ENCODE measurements at places on chromosomes 7 and 10.

GRCh38 chr7:93378131-93378760 lies 146.1 kb downstream of the VPS50 start:
- H3K36me3 ChIP-seq: no peaks in the 10 kb centered on the region
- no peaks in the 10 kb centered on the region for H3K4me1 ChIP-seq
- no peak for DNase-seq
- H3K4me3 ChIP-seq: no peak overlapping the region

DNA sequence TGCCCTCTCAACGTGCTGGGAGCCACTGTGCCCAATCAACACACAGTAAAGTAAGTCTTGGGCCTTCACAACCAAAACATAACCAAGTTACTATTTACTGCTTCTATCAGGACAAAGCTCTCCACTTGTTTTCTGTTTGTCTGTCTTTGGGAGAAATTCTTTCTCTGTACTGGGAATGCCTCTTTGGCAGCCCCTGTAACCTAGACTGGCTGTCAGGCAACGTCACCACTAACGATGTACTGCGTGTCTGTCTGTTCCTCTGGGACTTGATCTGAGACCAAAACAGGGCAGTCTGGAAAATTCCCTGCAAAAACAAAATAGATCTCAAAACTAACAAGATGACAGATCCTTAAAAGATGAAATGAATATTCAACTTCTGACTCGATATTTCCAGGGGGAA lies 113.0 kb downstream of the SMURF1 start:
- H3K4me3 ChIP-seq: no peak overlapping the region
- peaks cover 4% of the 10 kb centered on the region for H3K4me1 ChIP-seq
- no peaks in the 10 kb centered on the region for H3K27me3 ChIP-seq
- DNase-seq: no peak
- no peak overlapping the region for H3K27ac ChIP-seq

- no peak for DNase-seq
- no peak overlapping the region for H3K4me3 ChIP-seq
- H3K27ac ChIP-seq: no peak overlapping the region
- no peaks in the 10 kb centered on the region for H3K36me3 ChIP-seq
Measured at GRCh38 chr10:4332764-4333458, 493.1 kb upstream of the AKR1E2 start.

- H3K4me1 ChIP-seq: peaks cover 13% of the 10 kb centered on the region
- H3K27ac ChIP-seq: no peak overlapping the region
- no peak overlapping the region for H3K4me3 ChIP-seq
- H3K36me3 ChIP-seq: no peaks in the 10 kb centered on the region
Measured at GRCh38 chr7:29809533-29810155, 3.3 kb downstream of the WIPF3 start.

GRCh38 chr7:152571068-152571467 lies 104.9 kb downstream of the XRCC2 start:
- no peak overlapping the region for H3K27ac ChIP-seq
- H3K36me3 ChIP-seq: no peaks in the 10 kb centered on the region
- no peak overlapping the region for H3K4me3 ChIP-seq
- DNase-seq: no peak
- peaks cover 7% of the 10 kb centered on the region for H3K4me1 ChIP-seq
- no peaks in the 10 kb centered on the region for H3K27me3 ChIP-seq

GRCh38 chr10:131062621-131063260 lies 248.8 kb downstream of the TCERG1L start:
- H3K4me1 ChIP-seq: peaks cover 8% of the 10 kb centered on the region
- no peaks in the 10 kb centered on the region for H3K36me3 ChIP-seq
- peaks cover 16% of the 10 kb centered on the region for H3K27me3 ChIP-seq

GRCh38 chr7:1569016-1569415 lies 816 bp downstream of the PSMG3 start:
- peaks cover 3% of the 10 kb centered on the region for H3K36me3 ChIP-seq
- DNase-seq: no peak
- H3K27ac ChIP-seq: peak overlapping the region; percentile 84
- H3K4me3 ChIP-seq: peak overlapping the region; percentile 84
- H3K27me3 ChIP-seq: no peaks in the 10 kb centered on the region

DNA sequence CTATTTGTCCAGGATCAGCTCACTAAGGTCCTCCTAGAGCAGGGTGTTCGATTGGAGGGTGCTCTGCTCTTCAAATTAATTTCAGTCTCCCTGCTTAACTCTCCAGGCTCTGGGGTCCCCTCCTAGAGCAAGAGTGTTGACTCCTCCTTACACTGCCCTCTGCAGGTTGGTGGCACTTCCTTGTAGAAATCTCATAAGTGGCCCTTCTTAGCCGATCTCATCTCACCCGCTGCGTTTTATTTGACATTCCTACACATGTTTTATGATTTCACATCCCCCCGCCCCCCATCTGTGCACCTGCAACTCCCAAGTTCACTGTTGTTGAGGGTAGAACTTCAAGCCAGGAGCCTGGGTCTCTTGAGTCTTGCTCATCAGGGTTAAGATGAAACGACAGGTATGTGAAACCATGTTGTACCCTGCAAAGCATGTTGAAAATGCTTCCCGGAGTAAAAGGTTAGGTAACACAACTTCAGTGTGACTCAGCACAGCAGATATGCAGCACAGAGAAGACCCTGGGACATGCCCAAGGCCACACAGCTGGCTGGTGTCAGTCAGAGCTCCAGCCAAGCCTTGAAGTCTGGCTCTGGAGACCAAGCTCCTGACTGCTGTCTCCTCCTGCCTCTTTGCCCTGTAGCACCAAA lies 171.2 kb downstream of the PRKAG2 start:
- peaks cover 5% of the 10 kb centered on the region for H3K36me3 ChIP-seq
- H3K27ac ChIP-seq: no peak overlapping the region
- H3K4me3 ChIP-seq: no peak overlapping the region
- H3K27me3 ChIP-seq: no peaks in the 10 kb centered on the region
- H3K4me1 ChIP-seq: peaks cover 12% of the 10 kb centered on the region

- H3K27ac ChIP-seq: peak overlapping the region; percentile 96
- peaks cover 71% of the 10 kb centered on the region for H3K4me1 ChIP-seq
- H3K27me3 ChIP-seq: no peaks in the 10 kb centered on the region
- peak overlapping the region; percentile 96 for H3K4me3 ChIP-seq
Measured at GRCh38 chr7:42236266-42236975, 588 bp downstream of the GLI3 start.

DNA sequence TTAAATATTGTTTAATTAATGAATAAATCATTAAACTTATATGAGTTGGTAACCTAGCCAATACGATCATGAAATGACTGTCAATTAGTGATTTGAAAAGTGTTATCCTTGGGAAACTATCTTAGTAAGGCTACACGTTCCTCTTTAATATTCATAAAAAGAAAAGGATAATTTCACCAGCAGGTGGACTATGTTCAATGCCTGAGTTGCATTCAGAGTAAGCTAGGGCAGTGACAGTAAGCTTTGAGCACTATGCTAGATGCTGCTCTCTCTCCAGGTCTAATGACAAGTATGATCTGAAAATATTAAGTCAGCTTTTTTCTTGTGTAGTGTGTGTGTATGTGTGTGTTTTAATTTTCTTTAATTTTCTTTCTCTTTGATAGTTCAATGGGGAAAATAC lies 486.3 kb upstream of the PCDH15 start:
- no peaks in the 10 kb centered on the region for H3K27me3 ChIP-seq
- no peak overlapping the region for H3K4me3 ChIP-seq
- no peak overlapping the region for H3K27ac ChIP-seq
- DNase-seq: no peak
- H3K4me1 ChIP-seq: no peaks in the 10 kb centered on the region
- peaks cover 3% of the 10 kb centered on the region for H3K36me3 ChIP-seq

DNA sequence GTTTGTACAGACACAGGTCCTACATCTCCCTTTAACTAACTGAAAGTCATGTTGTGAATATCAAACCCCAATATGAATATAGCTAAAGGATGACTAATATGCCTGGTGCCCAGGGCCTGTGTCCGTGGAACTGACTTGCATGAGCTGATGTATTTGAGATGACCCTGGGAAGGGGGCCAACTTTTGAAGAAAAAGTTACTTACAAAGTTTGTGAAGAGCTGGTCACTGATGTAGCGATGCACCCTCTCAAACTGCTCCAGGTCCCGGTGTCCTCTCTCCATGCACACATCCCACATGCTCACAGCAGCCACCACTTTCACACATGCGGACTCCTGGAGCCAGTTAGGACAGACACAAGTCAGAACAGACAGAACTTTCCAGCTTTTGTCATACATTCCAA lies 106.2 kb downstream of the ABCC2 start:
- no peak overlapping the region for H3K4me3 ChIP-seq
- DNase-seq: no peak

- H3K27me3 ChIP-seq: no peaks in the 10 kb centered on the region
- H3K36me3 ChIP-seq: peaks cover 3% of the 10 kb centered on the region
- no peak overlapping the region for H3K27ac ChIP-seq
Measured at GRCh38 chr10:3747984-3748383, 37.0 kb downstream of the KLF6 start.

- peaks cover 19% of the 10 kb centered on the region for H3K36me3 ChIP-seq
- no peak overlapping the region for H3K27ac ChIP-seq
- DNase-seq: no peak
- H3K4me1 ChIP-seq: no peaks in the 10 kb centered on the region
Measured at GRCh38 chr7:137893143-137893742, 46.5 kb upstream of the DGKI start.

GRCh38 chr10:11003679-11004078 lies 14.0 kb upstream of the CELF2 start:
- no peak overlapping the region for H3K4me3 ChIP-seq
- no peak overlapping the region for H3K27ac ChIP-seq
- H3K4me1 ChIP-seq: peaks cover 54% of the 10 kb centered on the region
- DNase-seq: no peak
- no peaks in the 10 kb centered on the region for H3K36me3 ChIP-seq

DNA sequence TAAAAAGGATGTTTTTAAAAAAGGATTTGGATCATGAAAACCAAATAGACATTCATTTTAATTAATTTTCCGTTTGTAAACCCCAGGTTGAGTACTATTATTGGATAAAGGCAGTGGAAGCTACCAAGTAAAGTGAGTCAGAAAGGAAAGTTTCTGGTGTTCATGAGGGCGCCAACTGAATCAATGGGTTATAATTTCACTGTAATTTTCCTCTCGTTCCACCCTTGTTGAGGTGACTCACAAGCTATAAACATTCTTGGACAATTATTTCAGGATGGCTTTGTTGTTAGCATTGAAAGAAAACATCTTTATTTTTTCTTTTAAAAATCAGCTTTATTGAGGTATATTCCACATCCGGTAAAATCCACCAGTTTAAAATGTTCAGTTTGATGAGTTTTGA lies 5.1 kb upstream of the FAM133B start:
- no peaks in the 10 kb centered on the region for H3K36me3 ChIP-seq
- H3K27ac ChIP-seq: no peak overlapping the region
- H3K4me1 ChIP-seq: no peaks in the 10 kb centered on the region
- no peak for DNase-seq
- no peak overlapping the region for H3K4me3 ChIP-seq

DNA sequence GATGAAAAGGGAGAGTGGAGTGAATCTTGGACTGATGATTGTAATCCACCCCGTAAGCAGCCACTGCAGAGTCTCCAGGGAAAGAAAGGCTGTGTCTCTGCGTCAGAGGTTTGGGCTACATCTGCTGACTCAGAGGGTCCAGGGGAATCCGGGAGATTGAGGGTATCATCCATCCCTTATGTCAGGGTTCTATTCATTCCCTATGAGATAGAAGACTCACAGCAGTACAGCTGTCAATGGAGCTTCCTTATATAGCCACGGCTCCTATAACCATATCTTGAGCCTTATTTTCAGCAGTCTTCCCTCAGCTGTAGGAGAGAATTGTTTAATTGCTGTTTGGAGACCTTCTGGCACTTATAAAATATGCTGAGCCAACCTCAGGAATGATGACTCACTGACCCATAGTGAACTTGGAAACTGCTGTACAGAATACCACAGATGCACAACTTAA lies 558.2 kb upstream of the PFKP start:
- peaks cover 13% of the 10 kb centered on the region for H3K4me1 ChIP-seq
- H3K4me3 ChIP-seq: no peak overlapping the region
- no peak overlapping the region for H3K27ac ChIP-seq
- DNase-seq: no peak
- no peaks in the 10 kb centered on the region for H3K36me3 ChIP-seq

GRCh38 chr7:86643561-86644281 lies at the start of gene GRM3:
Gene GRM3, plus strand, starts transcription at chr7:86643909. Its CDS starts 121,237 bp downstream, at chr7:86765146.
- no peak within 1 kb of the TSS for H3K27ac ChIP-seq
- H3K27me3 ChIP-seq: peaks cover 50% of the 10 kb centered on the region
- peak within 1 kb of the TSS; percentile 95 for H3K4me3 ChIP-seq
- peaks cover 14% of the 10 kb centered on the region for H3K4me1 ChIP-seq
- no peaks in the 10 kb centered on the region for H3K36me3 ChIP-seq

DNA sequence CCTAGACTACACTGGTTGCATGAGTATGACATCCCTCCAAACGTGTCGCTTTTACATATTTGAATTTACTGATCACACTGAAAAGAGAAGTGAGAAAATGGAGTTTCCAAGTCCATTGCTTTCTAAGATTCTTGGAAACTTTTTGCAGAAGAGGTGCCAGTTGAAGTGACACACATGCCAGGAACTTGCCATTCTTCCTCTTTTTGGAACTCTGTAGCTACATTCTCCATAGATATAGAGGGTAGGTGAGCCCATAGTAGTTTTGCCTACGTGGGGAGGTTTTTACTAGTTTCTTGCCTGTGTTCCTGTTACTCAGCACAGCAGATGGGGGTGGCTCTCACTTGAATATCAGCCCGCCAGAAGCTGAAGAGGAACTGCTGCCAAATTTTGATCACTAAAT lies 286.6 kb upstream of the NRP1 start:
- no peak overlapping the region for H3K27ac ChIP-seq
- no peak for DNase-seq
- no peak overlapping the region for H3K4me3 ChIP-seq
- no peaks in the 10 kb centered on the region for H3K36me3 ChIP-seq

DNA sequence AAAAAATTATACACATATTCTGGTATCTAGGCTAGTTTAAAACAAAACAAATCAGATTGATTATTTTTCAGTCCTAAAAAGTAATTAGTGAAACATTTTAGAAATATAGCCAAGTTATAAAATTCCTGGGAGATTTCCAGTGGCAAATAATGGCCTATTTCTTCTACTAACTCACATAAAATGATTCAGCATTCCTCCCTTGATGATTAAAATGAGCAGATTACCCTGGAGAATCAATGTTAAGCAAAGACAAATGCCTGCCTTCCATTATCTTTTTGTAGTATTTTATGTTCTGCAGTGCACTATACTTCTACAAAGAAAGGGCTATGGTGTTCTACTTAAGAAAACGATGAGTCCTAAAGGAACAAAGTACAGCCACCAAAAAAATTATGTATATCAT lies 53.6 kb downstream of the PARD3 start:
- no peak overlapping the region for H3K4me3 ChIP-seq
- DNase-seq: no peak
- H3K27me3 ChIP-seq: no peaks in the 10 kb centered on the region
- peaks cover 50% of the 10 kb centered on the region for H3K4me1 ChIP-seq

GRCh38 chr7:127504715-127505114 lies 80.7 kb downstream of the GCC1 start:
- peaks cover 70% of the 10 kb centered on the region for H3K27me3 ChIP-seq
- H3K4me3 ChIP-seq: no peak overlapping the region
- no peak overlapping the region for H3K27ac ChIP-seq
- no peaks in the 10 kb centered on the region for H3K36me3 ChIP-seq

GRCh38 chr10:7338469-7338868 lies 72.4 kb downstream of the SFMBT2 start:
- peaks cover 13% of the 10 kb centered on the region for H3K36me3 ChIP-seq
- H3K4me3 ChIP-seq: no peak overlapping the region
- peaks cover 47% of the 10 kb centered on the region for H3K4me1 ChIP-seq
- H3K27me3 ChIP-seq: no peaks in the 10 kb centered on the region
- DNase-seq: no peak
- no peak overlapping the region for H3K27ac ChIP-seq

GRCh38 chr10:127266431-127266830 lies 70.0 kb upstream of the INSYN2A start:
- H3K4me1 ChIP-seq: no peaks in the 10 kb centered on the region
- no peak overlapping the region for H3K27ac ChIP-seq
- DNase-seq: no peak

- no peaks in the 10 kb centered on the region for H3K27me3 ChIP-seq
- H3K4me3 ChIP-seq: no peak overlapping the region
- no peaks in the 10 kb centered on the region for H3K4me1 ChIP-seq
- no peak overlapping the region for H3K27ac ChIP-seq
- no peak for DNase-seq
Measured at GRCh38 chr7:54955296-54955695, 63.5 kb upstream of the EGFR start.

Measured in neural crest cell (in vitro differentiated cells).